ENCODE measurements at places on chromosomes 6 and 20.

DNA sequence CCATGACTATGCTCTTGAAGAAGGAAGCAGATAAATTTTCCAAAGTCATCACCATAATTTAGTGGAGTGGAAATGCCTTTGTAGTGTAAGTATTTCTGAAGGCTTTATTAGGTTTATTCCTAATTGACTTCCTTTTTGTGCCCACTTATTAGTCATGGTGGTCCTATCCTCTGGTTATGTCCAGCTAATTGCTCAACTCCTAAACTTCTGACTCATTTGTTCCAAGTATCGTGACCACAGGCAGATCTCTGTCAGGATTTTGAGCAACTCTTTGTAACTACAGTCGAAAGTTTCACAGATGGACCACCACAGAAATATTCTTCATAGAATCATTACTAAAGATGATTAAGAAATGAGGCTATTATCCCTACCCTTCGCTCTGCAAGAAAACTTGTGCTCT lies 315.6 kb upstream of the PTCHD4 start:
- DNase-seq = no peak

GRCh38 chr20:40797425-40797824 lies 108.4 kb upstream of the MAFB start:
- DNase-seq = peak; percentile 10

- no peak for DNase-seq
Observed at GRCh38 chr6:8335381-8335780, 100.0 kb downstream of the SLC35B3 start.

- DNase-seq = no peak
Observed at GRCh38 chr20:19819149-19819548, 61.1 kb downstream of the RIN2 start.

DNA sequence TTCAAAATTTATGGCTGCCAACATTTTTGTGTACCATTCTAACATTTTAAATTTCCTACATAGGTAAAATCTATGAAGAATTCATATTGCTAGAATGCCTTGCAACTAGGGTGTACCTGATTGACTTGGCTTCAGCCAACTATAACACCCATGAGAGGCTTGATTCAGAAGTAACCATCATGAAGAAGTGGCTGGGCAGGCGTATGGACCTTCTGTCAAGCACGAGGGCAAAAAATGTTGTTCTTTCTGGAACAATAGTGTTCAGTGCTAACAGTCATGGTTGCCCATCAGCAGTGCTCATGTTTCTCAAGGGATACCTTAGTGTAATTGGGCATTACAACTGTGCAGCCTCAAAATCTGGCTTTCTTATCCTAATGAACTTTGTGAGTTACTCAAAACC lies 42.9 kb downstream of the ID4 start:
- DNase-seq = no peak

- no peak for DNase-seq
Observed at GRCh38 chr6:55046869-55047422, 127.4 kb upstream of the HCRTR2 start.

DNA sequence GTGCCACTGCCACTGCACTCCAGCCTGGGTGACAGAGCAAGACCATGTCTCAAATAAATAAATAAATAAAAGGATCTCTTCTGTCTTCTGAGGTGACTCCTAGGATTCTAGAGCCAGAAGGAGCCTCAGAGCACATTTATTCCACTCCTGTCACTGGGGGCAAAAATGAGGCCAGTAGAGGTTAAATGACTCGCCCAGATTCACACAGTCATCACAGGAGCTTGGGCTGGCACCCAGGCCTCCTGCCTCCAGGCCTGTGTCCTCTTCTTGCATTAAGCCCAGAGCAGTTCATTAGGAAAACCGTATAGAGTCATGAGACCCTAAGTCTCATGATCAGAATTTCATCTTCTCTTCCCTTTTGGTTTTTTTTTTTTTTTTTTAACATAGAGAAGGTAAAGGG lies 243.3 kb downstream of the NRN1 start:
- no peak for DNase-seq

- DNase-seq = peak; percentile 8
Observed at GRCh38 chr6:91081452-91082067, 494.7 kb upstream of the MAP3K7 start.

- DNase-seq = no peak
Observed at GRCh38 chr6:143286251-143286795, 164.2 kb downstream of the ADAT2 start.

- no peak for DNase-seq
Observed at GRCh38 chr6:139240161-139241010, 51.4 kb downstream of the TXLNB start.

- no peak for DNase-seq
Observed at GRCh38 chr6:166365806-166366205, 16.9 kb downstream of the MPC1 start.

- DNase-seq = no peak
Observed at GRCh38 chr6:27468334-27468733, 4.6 kb downstream of the ZNF184 start.

DNA sequence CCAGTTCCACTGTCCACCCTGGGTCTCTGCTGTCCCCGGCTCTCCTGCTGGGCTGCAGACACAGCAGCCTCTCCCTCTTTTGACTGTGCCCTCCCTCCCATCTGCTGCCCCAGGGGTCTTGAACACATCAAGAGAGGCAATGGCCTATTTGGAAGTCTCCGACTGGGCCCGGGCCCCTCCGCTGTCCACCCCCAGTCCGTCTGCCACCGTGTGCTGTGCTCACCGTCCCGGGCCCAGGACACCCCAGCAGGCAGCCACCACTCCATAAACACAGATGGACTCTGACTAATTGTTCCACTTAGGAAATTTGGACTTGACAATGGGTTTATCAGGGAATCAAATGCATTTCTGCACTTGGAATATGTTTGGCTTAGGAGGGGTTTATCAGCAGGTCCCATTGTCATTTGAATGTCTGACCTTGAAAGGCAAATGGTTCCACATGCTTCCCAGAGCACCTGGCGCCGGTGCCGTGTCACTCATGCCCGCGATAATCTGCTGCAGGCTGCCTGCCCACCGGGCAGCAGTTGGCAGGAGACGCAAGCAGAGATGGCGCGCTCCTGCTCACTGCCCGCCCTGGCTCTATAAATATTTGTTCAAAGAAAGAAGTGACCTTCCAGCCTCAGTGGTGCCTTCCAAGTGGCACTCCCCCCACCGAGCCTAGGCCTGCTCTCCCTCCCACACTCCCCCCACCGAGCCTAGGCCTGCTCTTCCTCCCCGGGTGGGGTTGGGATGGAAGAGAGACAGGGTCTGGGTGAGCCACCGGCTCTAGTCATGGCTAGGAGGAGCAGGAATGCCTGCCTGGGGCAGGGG lies 18.8 kb upstream of the FRMD1 start:
- no peak for DNase-seq

DNA sequence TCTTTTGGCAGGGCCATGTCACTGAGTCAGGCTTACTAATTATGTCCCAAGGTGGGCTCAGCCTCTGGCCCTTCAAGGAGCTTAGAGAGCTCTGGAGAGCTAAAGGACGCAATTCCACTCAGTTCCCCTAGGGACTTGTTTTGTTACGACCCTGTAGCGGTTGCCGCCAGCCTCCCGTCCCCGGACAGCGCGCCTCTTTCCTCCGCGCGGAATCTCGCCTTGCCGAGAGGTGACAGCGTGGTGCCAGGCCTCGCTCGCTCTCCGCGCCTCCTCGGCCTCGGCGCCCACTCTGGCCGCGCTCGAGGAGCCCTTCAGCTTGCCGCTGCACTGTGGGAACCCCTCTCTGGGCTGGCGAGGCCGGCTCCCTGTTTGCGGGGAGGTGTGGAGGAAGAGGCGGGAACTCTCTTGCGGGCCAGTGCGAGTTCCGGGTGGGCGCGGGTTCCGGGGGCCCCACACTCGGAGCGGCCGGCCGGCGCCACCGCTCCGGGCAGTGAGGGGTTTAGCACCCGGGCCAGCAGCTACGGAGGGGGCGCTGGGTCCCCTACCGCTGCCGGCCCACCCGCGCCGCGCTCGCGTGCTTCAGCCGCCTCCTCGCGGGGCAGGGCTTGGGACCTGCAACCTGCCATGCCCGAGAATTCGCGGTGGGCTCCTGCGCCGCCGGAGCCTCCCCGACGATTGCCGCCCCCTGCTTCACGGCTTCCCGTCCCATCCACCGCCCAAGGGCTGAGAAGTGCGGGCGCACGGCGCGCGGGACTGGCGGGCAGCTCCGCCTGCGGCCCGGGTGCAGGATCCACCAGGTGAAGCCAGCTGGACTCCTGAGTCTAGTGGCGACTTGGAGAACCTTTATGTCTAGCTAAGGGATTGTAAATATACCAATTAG lies 9.9 kb upstream of the ZNF311 start:
- DNase-seq = no peak

DNA sequence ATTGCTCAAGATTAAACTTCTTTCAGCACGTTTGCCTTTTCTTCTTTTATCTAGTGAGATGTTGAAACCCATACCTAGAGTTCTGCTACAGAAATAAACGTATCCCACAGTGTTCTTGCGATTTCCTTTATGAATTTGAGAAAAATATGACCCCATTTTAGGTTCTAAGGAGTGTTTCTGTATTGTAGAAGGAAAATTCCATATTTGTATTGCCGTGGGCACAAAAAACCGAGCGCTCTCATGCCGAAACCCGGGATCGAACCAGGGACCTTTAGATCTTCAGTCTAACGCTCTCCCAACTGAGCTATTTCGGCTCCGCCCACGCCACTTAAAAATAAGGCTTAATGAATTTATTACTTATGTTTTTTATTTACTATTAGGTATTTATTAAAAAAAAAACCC lies 23.7 kb downstream of the ZNF311 start:
- DNase-seq = peak; percentile 88

DNA sequence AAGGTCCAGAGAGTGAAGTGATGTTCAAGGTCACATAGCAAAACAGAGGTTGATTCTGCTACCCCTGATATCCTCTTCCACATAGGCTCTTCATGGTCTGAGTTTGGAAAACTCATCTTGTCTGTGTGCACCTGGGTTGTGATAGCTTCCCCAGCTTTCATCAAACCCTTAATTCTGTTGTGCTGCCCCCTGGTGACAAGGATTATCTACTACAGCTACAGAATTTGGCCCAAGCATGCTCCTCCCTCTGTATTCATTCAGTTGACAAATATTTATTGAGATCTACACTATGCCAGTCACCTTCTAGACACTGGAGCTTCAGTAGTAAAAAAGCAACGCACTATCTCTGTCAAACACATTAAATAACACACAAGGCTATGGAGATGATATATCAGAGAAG lies 50.4 kb downstream of the SMPDL3A start:
- DNase-seq = peak; percentile 51

DNA sequence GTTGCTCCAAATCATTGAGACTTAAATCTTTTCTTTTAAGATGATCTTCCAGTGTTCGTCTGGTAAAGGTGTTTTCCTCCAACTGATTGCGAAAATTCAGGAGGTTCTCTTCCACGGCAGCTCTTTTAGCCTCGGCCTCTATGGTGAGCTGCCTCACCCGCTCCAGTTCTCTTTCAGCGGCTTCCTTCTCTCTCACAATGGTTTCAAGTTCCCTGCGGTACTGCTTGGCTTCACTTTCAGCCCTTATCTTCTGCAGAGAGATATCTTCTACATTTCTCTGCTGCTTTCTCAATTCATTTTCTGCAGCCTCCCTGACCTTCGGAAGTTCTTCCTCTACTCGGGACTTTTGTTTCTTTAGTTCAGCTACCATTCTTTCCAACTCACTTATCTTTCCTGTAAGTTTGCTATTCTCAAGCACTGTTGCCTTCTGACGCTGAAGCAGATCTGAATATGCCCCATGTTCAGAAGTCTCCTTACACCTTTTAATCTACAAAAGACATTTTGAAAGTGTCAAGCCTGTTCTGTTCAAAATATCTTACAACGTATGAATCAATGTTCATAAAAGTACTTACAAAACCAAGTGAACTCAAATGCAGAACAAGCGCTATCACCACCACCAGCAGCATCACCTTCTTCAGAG lies 22.3 kb downstream of the DST start:
- DNase-seq = no peak

DNA sequence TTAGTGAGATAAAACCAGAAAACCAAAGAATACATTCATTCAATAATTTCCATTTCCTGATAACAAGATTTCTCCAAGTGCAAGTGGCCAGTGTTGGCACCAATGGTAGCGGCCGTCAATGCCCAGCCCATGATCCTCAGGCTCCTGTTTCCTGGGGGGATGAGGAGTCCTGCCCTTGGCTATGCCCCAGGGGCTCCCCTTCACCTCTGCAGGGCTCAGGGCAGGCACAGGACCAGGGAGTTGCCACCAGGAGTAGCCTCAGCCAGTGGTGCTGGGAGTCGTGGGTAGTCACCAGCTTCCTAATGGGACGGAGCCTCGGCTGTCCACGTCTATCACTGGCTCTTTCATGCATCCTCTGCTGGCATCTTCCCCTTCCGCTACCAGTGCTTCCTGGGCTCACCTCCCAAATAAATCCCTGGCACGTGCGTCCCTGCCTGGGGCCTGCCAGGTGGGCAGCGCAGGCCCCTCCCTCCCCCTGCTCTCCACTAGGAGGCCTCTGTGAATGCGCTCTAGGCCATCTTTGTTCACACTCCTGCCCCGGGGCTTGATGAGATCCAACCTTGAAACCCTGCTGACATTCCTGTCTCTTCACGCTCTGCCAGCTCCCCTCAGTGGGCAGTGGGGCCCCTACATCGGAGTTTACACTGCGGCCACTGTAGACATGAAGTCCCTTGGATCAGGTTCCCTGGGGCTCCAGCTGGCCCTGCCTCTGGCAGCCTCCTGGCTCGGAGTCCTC lies 215.7 kb downstream of the SYNDIG1 start:
- DNase-seq = no peak

- no peak for DNase-seq
Observed at GRCh38 chr6:168183613-168183970, 104.6 kb upstream of the FRMD1 start.

DNA sequence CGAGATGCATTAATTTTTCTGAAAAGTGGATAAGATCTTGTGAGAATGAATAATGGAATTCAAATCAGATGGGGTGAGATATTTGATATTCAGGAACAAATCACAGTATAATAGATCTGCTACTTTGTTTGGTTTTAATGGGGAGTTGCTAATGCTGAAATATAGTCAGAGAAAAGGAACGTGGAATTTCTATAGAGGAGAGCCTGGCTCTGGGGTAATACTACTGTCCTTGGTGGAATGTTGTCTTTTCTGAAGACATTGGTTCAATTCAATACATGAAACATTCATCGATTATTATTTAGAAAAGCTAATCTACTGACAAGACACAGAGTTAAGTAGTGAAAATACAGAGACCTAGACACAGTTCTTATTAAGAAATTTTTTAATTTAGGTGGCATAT lies 108.6 kb downstream of the ESR1 start:
- no peak for DNase-seq

GRCh38 chr6:21726676-21727075 lies 133.1 kb downstream of the SOX4 start:
- DNase-seq = no peak

GRCh38 chr6:18183766-18184165 lies 28.5 kb downstream of the KDM1B start:
- no peak for DNase-seq

GRCh38 chr20:4234128-4234527 lies 218.8 kb upstream of the RNF24 start:
- DNase-seq = no peak

DNA sequence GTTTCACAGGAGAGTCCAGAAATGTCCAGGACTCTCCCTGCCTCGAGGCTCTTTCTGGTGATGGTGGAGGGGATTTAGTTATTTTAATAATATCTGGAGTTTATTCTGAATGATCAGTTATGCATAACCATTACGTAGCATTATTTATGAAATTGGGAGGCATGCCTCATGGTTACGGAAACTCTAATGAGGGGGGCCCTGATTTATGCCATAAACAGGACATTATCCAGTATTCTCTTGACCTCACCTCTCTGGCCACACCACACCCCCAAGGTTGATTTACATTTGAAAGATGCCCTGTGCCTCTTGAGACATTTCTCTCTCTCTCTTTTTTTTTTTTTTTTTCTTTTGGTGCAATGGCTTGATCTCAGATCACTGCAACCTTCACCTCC lies 268.8 kb downstream of the TFAP2C start:
- no peak for DNase-seq

- no peak for DNase-seq
Observed at GRCh38 chr6:126052485-126052884, 66.1 kb downstream of the TRMT11 start.
